GM12892 (cell line): ENCODE measurements at places on chromosomes 2 and 18.

GRCh38 chr2:240832921-240833494, 13.0 kb upstream of the KIF1A start:
- no peak for DNase-seq

DNA sequence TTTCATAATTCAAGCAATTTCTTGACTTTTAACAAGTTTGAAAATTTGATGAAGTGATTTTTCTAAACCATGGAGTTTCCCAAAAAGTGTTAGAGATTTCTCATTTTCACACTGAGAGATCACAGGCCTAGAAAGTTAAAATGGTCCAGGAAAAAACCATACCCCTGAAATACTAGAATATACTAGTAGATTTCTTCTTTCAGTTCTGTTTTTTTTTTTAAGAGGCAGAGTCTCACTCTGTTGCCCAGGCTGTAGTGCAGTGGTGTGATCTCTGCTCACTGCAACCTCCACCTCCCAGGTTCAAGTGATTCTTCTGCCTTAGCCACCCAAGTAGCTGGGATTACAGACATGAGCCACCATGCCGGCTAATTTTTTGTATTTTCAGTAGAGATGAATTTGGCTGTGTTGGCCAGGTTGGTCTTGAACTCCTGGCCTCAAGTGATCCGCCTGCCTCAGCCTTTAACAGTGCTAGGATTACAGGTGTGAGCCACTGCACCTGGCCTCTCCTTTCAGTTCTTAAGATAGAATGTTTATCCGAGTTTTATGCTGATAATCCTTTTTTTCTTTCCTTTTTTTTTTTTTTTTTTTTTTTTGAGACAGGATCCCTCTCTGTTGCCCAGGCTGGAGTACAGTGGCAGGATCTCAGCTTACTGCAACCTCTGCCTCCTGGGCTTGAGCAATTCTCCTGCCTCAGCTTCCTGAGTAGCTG, 14.4 kb downstream of the MTHFD2 start:
- no peak for DNase-seq

DNA sequence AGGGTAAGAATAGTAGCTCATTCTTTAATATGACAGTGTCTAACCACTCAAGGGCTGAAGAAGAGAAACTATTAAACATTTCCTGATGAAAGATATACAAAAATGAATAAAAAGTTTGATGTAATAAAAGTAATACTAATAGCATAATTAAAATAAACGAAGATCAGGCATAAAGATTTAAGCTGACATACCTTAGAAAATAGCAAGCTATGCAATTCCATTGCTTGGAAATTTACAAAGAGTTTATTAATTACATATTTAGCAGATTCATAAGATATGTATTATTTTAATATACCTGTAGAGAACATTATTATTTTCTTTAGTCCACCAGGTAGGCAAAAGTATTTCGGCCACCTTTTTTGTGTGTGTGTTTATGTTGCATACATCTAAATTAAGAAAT, 229.4 kb downstream of the GCA start:
- no peak for DNase-seq

GRCh38 chr2:218081063-218081462, 12.0 kb downstream of the RUFY4 start:
- DNase-seq = peak; percentile 52

DNA sequence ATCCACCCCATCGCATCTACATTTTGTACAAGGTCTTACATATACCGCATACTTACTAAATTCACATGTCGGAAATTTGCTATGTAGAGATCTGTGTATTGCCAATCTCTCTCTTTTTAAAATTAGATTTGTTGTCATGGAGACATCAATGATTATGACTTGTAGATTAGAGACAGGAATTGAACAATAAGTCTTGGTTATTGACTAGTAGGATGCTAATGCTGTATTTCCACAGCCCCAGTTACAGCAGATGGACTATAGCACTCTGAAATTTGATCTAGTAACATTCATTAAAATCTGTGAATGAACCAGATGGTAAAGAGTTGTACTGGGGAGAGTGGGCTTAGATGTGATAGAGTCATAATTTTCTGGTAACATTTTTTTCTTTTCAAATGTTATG, 805.7 kb downstream of the SLC4A3 start:
- no peak for DNase-seq

DNA sequence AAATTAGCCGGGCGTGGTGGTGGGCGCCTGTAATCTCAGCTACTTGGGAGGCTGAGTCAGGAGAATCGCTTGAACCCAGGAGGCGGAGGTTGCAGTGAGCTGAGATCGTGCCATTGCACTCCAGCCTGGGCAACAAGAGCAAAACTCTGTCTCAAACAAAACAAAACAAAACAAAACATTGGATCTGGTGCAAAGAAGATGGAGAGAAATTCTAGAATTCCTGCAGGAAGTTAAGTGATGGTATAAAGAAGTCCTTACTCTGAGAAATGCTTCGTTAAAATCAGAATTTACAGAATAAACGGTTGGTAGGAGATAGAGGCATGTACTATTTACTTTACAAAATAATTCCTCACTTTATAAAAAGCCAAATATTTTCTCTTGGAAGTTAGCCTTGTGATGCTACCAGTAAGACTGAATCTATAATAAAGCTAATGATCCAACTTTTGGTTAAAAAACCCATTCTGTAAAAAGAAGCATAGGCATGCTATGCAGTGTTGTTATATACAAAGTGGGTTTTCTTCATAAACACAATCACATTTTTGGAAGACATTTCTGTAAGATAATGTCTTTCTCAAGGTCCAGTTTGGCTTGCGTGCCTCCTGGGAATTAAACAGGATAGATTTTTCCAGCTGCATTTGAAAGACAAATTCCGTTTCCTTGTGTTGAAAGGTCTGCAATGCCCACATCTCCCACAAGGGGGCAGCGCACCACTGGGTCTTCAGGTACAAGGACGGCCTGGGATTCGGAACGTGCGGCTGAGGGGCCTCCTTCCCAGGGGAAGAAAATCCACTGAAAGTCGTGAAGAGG, 35.6 kb upstream of the PNO1 start:
- peak; percentile 13 for DNase-seq

DNA sequence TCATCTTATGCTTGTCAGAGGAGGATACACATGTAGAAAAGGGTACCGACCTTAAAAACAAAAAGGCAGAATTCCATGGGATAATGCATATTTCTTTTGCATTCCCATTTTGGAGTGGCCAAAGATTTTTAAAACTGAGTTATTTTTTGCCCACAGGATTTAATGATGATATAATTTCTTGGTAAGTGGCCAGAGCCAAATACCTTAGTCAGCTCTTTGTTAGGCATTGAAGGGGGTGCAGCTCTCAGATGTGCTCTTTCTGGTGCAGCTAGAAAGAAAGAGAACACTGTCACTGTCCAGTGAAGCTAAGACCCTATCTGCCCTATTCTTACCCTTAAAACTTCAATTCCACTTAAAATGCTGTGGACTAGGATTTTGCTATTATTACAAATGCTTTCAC, 10.8 kb downstream of the COQ10B start:
- no peak for DNase-seq

DNA sequence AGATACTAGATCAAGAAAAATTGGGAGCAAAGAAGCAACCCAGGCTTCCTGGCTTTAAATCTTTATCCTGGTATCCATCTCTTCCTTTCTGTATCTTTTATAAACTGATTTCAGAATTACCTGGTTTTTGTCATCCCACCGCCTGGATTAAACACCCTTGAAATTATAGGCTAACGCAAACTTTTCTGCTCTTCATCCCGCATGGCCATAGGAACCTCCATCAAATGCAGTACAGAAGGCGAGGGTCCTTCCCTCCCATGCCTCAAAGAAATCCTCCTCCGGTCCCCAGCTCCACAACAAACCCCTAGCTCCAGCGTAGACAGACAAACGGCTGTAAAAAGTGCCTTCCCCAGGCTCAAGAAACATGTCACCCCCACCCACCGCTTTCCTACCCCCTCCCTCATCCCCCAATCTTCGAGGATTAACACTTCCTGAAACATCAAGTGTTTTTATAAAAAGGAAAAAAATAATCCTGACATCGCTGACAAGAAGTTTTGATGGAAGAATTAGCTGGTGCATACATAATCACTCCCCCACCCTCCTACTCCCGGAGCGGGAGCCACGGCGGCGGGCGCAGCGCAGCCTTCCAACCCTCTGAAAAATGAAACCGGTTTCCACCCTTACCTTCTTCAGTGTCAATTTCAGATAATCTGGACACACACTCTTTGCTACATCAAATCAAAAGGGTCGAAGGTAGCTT, 7.6 kb downstream of the DLX1 start:
- DNase-seq = no peak
